ENCODE measurements at places on chromosomes 16 and 17.

DNA sequence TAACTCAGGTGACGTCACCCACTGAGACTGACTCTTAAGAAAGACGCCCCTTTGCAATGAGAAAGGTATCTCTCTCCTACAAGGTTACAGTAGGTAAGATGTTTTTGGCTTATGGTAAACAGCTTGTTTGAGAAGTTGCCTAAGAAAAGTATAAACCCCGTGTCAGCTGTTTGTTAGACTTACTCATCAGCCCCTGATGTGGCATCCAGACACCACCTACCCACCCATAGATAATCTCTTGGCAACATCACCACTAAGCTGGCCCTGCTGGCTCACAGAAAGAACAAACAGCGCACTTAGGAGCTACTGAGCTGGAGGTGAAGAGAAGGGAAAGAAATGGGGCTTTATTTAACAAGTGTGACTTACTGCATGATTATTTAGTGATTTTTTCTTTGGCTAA is 121.0 kb downstream of the PARN start:
- no peak for DNase-seq

- DNase-seq = no peak
Measured at GRCh38 chr17:74858672-74859458, 820 bp downstream of the GRIN2C start.

GRCh38 chr17:49582789-49583188 is 7.1 kb downstream of the NXPH3 start:
- DNase-seq = no peak

DNA sequence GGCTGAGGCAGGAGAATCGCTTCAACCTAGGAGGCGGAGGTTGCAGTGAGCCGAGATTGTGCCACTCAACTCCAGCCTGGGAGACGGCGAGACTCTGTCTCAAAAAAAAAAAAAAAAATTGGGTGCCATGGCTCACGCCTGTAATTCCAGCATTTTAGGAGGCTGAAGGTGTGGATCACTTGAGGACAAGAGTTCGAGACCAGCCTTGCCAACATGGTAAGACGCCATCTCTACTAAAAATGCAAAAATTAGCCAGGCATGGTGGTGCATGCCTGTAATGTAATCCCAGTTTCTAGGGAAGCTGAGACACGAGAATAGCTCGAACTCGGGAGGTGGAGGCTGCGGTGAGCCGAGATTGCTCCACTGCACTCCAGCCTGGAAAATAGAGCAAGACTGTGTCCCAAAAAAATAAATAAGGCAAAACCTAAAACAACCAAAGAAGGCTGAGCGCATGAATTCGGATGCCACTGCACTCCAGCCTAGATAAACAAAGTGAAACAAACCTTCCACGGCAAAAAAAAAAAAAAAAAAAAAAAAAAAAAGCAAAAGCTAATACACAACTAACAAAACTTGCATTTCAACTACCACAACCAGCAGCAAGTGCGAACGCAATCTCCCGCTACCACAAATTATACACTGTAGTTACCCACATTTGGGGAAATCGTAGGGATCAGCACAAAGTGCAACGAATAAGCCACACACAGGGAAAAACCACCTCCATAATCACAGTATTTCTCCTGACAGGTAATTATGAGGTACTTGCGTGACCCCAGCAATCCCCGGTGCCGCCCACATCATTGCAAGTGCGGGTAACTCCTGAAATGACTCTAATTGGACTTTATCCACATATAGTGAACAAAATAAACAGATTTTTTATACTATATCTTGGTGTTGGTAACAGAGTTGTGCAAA is 25.6 kb downstream of the TEX14 start:
- DNase-seq = no peak

DNA sequence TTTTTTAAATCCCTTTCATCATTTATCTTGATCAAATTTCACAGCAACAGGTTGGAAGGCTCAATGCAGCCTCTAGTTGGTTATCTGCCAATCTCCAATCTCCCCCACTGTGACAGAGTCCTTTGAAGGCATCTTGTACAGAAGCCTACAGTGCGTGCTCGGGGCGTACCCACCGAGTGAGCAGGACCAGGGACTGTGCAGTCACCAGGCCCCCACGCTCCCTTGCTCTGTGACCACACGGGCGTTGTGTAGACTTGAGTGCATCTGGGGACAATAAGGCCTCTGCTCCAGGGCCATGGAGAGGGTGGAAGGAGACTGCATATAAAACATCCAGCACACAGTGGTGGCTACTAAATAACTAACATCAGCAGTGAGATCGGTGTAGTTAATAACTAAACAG is 63.4 kb downstream of the GTF3C1 start:
- no peak for DNase-seq

GRCh38 chr17:67221062-67221998 is 23.7 kb downstream of the HELZ start:
- DNase-seq = no peak

DNA sequence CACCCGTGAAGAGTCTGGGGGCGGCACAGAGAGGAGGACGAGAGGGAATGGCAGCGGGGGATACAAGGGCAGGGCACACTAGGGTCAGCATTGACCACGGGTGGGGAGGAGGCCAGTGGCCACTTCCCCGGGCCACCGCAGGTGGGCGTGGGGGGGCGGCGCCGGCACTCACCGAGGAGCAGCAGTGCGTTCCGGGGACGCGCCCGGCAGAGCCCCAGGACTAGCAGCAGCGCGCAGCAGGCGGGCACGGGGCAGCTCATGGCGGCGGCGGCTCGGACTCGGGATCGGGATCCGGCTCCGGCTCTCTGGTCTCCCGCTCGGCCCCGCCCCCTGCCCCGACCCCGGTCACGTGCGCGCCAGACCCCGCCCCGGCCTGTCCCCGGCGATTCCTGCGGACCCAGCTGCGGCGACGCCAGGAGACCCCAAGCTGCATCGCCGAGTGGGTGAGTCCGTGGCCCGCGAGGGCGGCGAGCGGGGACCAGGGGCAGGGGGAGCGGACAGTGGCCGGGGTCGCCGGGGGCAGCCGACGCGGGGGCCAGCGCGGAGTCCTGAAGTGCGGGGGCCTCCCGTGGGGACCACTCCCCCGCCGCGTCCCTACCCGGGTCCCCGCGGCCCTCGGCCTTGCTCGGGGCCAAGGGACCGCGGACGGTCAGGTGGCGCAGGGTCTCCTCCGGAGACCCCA is at the start of the genes SGSH and SLC26A11:
Gene SGSH, minus strand, starts transcription at position 280 of the 682 bp plus-strand sequence. Its CDS starts 20 bp downstream, at position 260.
Gene SLC26A11, plus strand, starts transcription at position 374 of the 682 bp plus-strand sequence. CDS start 1,134 bp downstream, outside the sequence.
- no peak for DNase-seq

DNA sequence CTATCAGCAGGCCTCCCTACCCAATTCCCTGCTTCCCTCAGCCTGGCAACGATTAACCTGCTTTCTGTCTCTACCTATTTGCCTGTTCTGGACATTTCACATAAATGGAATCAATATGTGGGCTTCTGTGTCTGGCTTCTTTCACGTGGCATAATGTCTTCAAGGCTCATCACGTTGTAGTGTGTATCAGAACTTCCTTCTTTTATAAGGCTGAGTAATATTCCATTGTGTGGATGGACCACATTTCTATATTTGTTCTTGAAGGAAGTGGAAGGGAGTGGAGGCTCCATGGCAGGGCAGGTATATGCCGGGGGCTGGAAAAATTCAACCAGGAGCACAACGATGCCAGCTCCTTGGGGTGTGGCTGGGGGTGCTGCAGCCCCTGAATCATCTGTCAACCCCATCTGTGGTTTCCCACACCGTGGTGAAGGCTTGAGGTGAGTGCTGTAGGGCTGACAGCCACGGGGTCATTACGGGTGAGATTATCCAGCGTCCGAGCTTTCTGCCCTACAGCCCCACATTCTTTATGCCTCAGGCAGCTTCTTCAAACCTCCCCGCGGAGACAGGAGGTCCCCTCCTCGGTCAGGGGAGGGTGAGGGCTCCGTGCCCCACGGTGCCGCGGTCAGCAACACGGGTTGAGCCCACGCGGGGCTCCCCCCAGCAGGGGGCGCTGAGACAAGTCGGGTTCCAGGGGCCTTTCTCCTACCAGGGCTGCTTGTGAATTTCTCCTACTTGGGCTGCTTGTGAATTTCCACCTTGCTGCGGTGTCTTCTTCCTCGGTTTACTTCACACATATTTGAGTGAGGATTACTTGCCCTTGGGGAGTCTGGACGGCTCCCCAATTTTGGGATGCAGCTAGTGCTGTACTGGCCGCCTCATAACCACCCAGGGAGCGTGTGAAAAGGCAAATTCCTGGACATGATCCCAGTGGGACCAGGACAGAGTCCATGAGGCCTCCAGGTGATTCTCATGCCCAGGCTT is 18.3 kb upstream of the WFIKKN2 start:
- peak; percentile 27 for DNase-seq

GRCh38 chr16:77137045-77137444 is 53.9 kb upstream of the MON1B start:
- no peak for DNase-seq

All from activated naive CD4-positive, alpha-beta T cell (primary cell).